Activated T-helper 1 cell treated with anti-CD3 and anti-CD28 coated beads, Interleukin-2, amount 50 U/mL, for 16 hours (primary cell): ENCODE measurements at places on chromosomes 3 and 15.

DNA sequence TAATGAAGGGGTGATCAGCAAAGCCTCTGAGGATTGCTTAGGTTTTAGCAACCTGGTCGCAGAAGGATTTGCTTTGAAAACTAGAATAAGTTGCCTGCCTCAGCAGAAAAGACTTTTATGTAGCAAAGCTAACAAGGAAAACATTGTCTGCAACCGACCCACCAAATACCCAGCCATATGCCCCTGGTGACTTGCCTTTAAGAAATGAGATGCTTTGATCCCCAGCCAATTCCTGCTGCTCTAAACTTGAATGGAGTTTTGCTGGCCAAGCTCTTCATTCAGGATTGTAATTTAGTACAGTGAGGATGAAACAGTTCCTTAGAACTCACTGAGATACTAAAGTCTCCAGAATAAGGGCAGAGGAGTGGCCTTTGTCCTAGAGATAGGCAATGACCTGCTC, 139.8 kb upstream of the PROK2 start:
- DNase-seq: no peak

DNA sequence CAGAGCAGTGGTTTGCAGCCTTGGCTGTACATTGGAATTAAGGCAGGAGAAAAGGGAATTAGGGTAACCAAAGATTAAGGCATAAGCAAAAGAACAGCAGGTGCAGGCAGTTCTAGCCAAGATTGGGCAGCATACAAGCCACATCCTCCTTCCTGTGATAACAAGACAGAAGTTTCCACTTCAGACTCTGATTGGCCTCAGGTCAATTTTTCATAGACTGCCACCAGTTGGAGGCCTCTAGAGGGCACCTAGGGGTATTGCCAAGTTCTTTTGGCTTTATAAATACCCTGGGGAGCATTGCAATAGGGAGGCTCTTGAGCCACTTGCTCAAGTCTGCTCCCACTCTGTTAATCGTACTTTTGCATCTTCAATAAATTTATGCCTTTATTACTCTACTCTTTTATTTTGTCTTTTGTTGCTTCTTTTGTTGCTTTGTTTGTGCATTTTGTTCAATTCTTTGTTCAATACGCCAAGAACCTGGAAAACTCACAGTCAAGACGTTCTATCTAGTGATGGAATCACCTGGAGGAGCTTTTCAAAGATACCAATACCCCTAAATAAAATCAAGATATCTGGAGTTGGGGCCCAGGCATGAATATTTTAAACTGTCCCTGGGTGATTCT, 32.2 kb upstream of the FMN1 start:
- peak; percentile 24 for DNase-seq

GRCh38 chr3:7728566-7729519, 772.8 kb upstream of the LMCD1 start:
- DNase-seq: no peak

GRCh38 chr15:74042603-74043424, 39.5 kb downstream of the GOLGA6A start:
- no peak for DNase-seq

GRCh38 chr15:35696767-35697231, 150.8 kb upstream of the DPH6 start:
- no peak for DNase-seq

DNA sequence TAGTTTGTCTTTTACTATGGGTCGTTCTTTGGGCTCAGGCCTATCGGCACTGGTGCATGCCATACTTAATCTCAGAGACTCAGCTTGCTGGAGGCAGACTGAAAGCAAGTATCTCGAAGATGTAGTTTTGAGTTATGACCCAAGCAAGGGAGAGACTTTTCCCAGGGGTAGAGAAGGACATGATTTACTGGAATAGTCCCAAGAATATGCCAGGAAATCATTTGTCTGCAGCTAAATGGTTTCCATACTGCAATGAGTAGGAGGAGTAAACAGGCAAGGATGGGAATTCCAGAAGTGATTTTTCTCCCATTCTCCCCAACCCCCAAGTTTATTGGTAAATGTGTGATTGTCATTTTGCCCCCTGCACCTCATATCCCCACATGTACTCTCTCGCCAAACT, 35.4 kb upstream of the LACTB start:
- no peak for DNase-seq

DNA sequence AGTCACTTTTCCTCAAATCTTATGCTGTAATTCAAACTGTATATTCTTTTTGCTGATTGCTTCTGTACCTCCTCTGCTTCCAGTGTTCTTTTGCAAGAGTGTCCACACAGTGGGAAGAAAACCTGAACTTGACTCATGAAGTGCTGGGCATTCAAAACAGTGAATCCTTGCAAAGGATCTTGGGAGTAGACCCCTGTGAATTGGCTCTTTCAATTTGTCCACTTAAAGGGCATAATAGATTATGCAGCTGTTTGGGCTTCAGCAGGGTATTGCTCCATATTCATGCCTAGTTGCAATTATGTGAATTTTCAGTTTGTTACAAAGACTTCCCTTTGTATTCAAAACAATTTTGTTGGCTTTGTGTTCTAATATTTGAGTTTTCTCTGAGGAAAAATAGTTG, 11.4 kb downstream of the ZFAND6 start:
- no peak for DNase-seq

GRCh38 chr15:59991834-59992233, 12.3 kb upstream of the FOXB1 start:
- DNase-seq: no peak

DNA sequence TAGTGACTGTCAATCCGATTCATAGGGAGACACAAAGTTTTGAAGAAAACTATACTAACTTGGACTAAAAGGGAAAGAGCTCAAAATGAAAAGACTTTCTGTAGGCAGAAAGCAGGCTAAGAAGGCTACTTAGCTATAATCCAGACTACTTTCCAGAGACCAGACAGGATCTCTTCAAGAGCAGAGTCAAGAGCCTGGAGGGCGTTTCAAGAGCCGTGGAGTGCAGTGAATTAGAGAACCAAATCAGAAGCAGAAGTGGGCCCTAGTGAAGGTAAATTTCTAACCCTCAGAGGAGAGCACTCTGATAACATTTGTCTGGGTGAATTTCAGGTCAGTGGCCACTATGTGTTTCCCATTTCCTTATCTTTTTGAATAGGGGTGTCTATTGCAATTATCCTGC, 76.4 kb downstream of the CGGBP1 start:
- DNase-seq: no peak

GRCh38 chr3:135792174-135792573, 173.4 kb upstream of the PPP2R3A start:
- no peak for DNase-seq

- no peak for DNase-seq
Measured at GRCh38 chr15:80783260-80783659, 4.1 kb downstream of the CEMIP start.

- no peak for DNase-seq
Measured at GRCh38 chr3:150049317-150049716, 78.6 kb upstream of the PFN2 start.

- no peak for DNase-seq
Measured at GRCh38 chr3:101039285-101039684, 46.1 kb upstream of the ABI3BP start.

DNA sequence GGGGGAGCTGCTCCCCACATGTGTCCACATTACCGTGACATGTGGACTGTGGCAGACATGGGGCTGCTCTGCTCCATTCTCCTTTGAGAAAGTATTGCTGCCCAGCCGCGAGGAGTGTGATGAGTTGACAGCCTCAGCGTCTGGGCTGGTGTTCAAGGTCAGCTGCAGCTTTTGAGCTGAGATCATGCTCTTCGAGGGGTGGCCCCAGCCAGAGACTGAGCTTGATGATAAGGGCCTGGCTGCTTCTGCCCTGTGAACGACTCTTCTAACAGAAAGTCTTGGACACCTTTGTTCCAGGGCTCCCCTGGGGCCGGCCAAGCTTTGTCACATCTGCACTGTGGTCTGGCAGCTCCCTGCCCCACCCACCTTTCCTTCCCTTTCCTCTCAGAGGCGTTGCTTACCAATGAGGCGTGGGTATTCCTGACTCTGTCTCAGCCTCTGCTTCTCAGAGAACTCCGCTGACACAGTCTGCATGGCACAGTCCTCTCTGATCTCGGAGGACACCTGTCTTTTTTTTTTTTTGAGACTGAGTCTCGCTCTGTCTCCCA, 86.6 kb downstream of the CHRD start:
- no peak for DNase-seq
